ENCODE measurements at places on chromosomes 2 and 18. TPM values are rescaled to one million over a fixed set of nuclear protein-coding genes. Genes with fewer than 3 reads are reported as not detected.

The SERPINB13 gene
- total RNA-seq, result not detected

The CNDP1 gene
- total RNA-seq, result not detected

The DYNAP gene
- not detected for total RNA-seq

The CKAP2L gene
- total RNA-seq, result 0.23 TPM

The METTL8 gene
- total RNA-seq, result 6.9 TPM

The ITGA6 gene
- total RNA-seq, result 12.1 TPM

The DHX57 gene
- total RNA-seq, result 14.6 TPM

The REG3A gene
- not detected for total RNA-seq

The EML4 gene
- 51.1 TPM for total RNA-seq

The KCNE4 gene
- total RNA-seq, result 14.1 TPM

The SLC11A1 gene
- total RNA-seq, result 0.35 TPM

The UGT1A5 gene
- total RNA-seq, result not detected

The ANKRD29 gene
- 0.82 TPM for total RNA-seq

The SP140 gene
- not detected for total RNA-seq

The POLE4 gene
- total RNA-seq, result 28.7 TPM

The DPYSL5 gene
- not detected for total RNA-seq

Data from pericardium fibroblast (primary cell).